Urinary bladder (tissue), 4 donors: ENCODE measurements at places on chromosomes 11 and 22. TPM values are rescaled to one million over a fixed set of nuclear protein-coding genes. Genes with fewer than 3 reads are reported as not detected.

GRCh38 chr22:29704528-29705285, 15.1 kb upstream of the CABP7 start:
- no peak for DNase-seq

DNA sequence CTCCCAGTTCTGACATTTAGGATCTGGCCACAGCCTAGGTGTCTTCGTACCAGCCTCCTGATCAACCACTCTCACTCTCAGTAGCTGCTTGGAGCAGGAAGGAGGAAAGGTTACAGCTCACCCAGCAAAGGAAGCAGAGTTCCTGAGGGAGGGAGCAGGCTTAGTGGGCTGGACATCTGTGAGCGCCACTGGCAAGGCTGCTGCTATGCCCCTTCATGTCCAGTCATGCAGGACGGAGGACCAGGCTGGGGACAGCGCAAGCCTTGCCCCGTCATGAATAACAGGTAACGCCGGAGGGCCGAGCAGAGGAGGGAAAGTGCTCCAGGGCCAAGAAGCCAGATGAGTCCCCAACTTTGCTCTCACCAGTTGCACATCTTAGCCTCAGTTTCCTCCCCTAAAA, 25.8 kb downstream of the TPST2 start:
- no peak for DNase-seq

GRCh38 chr11:91173701-91174100, 950.9 kb upstream of the CHORDC1 start:
- DNase-seq, result no peak

DNA sequence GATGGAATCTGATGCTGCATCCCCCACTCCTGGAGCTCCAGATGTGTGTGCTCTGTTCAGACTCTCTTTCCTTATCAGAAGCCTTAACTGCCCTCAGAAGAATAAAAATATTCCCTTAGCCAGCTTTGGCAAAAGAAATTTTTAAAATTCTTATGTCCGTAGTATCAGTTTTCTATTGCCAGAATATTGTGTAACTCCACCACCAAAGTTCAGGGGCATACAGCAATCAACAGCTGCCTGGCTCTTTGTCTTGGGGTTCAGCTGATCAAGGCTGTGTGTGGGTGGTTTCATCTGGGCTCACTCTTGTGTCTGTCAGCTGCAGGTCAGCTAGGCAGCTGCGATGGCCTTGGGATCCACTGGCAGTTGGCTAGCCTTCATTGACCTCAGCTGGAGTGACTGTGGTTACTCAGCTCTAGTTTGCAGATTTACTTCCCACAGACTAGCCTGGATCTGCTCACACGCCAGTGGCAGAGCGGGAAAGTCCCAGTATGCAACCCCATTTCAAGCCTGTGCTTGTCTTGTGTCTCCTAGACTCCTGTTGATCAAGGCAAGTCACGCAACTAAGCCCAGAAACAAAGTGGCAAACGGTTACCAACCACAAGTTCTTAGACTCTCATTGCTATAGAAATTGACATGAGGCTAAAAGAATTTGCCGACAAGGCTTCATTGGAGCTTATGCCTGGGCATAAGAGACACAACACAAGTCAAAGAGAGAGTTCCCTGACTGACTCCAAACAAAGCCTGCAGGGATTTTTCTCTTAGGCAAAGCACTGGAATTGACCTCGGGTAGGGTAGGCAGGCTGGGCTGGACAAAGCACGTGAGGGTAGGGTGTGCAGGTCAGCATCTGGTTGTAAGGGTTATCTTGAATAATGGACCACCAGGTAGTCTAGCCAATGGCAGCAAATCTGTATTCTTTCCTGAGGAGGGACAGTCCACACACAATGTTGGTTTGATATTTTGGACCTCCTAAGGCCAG, 7.5 kb downstream of the TMEM138 start:
- no peak for DNase-seq

GRCh38 chr22:45861259-45861658, 115.7 kb downstream of the WNT7B start:
- DNase-seq, result no peak

- no peak for DNase-seq
These were observed 98.8 kb downstream of the BCR start for GRCh38 chr22:23278883-23279675.

DNA sequence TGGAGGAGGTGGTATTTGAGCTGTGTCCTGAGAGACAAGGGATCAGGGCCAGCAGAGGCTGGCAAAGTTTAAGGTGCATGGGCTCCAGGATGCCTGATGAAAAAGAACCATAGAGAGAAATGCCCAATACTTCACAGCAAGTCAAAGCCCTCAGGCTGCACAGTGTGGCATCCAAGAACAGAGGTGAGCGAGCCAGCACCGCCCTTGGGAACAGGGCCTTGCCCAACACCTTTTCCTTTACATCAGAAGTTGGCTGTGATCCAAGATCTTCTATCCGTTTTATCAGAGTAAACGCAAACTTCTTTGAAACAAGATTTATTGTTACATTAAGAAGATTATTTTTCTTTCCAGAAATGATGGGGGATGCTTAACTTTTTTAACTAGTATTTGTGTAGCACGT, 1.4 kb downstream of the B3GNT6 start:
- DNase-seq, result no peak

TLCD5 gene
- 4.6 TPM for polyA plus RNA-seq

DNA sequence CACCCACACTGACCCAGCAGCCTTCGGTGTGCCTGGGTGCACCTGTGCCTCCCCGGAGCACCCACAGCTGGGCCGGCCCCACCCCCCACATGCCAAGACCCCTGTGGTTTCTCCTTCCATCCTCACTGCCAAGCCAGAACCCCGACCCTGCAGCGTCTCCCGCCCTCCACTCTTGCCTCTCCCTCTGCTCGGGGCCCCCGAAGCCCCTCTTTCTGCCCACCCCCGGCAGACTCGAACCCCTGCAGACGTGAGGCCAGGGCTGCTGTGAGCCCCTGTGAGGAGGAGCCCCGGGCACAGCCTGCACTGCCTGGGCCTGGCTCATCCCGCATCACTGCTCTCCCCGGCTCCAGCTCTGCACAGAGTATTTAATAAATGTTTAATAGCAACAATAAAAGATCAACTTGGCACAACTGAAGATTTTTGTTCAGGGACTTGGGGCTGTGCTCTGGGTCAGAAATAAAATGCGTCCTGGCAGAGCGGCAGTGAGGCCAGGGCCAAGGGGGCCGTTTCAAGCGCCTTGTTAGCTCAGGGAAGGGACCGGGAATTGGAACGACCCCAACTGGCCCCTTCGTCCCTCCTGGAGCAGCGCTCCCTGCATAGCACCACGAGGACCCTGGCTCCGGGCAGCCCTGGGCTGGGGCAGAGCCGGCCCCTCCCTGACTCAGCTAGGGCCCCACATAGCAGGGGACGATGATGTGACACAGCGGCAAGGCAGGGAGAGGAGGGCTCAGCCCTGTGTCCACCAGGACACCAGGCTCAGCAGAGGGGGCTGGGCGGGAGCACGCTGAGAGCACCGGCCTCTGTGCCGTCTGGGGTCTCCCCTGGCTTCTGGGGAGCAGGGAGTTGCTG, 520.8 kb downstream of the BRD1 start:
- no peak for DNase-seq

- no peak for DNase-seq
These were observed 6.2 kb downstream of the KCNQ1OT1 start for GRCh38 chr11:2693271-2694261.

RIMBP3C gene
- polyA plus RNA-seq, result not detected

SOX10 gene
- 10.7 TPM for polyA plus RNA-seq

GRCh38 chr11:102900346-102900745, 25.6 kb upstream of the MMP12 start:
- DNase-seq, result no peak

MAPK8IP2 gene
- polyA plus RNA-seq, result 1.6 TPM

DNA sequence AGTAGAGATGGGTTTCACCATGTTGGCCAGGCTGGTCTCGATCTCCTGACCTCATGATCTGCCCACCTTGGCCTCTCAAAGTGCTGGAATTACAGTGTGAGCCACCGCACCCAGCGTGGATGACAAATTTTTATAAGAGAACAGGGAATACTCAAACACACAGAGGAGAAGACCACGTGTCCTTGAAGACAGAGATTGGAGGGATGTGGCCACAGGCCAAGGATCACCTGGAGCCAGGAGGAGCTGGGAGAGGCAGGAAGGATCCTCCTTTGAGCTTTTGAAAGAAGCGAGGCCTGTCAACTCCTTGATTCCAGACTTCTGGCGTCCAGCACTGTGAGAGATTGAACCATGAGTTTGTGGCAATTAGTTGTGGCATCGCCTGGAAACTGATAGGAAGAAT, 1049.5 kb downstream of the TBC1D22A start:
- DNase-seq, result no peak

- no peak for DNase-seq
These were observed 17.5 kb downstream of the FBXO7 start for GRCh38 chr22:32492111-32492510.
